ENCODE measurements at places on chromosomes 2 and 18.

- no peak for DNase-seq
Measured at GRCh38 chr2:109727929-109728447, 66.1 kb upstream of the RGPD5 start.

DNA sequence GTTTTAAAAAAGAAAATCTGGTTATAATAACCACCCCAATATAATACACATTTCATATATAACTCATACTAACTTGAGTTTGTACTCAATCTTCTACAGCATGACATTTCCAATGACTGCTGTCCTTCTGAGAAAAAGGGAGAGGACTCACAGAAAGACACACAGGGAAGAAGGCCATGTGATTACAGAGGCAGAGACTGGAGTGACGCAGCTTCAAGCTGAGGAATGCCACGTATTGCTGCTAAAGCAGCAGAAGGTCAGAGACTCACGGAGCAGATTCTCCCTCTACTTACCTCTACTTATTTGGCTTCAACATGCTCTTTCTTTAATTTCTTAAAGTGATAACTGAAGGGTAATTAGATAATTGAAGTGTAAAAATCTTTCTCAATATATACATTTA is 753.5 kb upstream of the PKDCC start:
- no peak for DNase-seq

- DNase-seq, result no peak
Measured at GRCh38 chr2:120236791-120237190, 13.6 kb upstream of the TMEM185B start.

- DNase-seq, result no peak
Measured at GRCh38 chr2:232341739-232342126, 36.8 kb upstream of the ALPP start.

- no peak for DNase-seq
Measured at GRCh38 chr18:44988821-44989587, 308.3 kb downstream of the SETBP1 start.

DNA sequence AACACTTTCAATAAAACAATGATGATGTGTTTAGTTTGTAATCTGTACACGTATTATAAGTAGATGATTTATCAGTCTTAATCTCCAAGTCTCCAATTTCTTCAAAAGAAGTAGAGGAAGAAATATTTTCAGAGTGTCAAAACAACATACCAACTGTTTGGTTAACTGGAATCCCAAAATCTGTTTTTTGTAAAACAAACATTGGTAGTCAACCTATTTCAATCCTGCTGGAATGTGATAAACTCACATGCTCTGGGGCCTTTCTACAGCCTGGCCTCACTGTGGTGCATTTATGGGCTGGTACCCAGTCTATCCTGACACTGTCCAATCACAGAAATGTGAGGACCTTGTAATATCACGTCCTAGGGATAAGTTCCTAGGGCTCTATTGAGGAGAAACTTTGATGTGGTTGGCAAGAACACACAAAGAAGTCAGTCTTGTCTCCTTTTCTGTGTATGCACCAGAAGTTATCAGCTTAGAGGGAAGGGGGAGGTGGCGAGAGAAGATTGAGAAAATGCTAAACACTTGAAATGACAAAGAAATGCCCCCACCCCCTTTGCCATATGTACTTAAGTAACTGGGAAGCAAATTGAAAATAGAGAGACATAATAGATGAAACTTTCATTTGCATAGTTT is 47.2 kb downstream of the PRKRA start:
- DNase-seq, result no peak

DNA sequence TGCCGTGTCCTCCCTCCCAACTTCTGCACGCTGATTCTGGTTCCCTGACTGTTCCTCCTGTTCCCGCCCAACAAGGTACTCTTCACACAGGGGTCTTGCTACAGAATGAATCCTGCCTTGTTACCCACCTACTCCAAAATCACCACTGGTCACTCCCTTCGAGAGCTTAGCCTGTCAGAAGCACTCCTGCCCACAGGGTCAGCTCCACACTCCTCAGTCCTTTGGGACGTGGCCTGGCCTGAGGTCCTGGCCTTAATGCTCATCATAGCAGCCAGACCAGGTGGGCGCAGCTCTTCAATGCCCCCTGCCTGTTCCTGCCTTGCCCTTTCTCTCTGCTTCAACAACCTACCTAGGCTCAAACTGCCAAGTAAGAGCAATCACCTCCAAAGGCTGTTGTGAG is 27.8 kb upstream of the ID2 start:
- DNase-seq, result no peak

DNA sequence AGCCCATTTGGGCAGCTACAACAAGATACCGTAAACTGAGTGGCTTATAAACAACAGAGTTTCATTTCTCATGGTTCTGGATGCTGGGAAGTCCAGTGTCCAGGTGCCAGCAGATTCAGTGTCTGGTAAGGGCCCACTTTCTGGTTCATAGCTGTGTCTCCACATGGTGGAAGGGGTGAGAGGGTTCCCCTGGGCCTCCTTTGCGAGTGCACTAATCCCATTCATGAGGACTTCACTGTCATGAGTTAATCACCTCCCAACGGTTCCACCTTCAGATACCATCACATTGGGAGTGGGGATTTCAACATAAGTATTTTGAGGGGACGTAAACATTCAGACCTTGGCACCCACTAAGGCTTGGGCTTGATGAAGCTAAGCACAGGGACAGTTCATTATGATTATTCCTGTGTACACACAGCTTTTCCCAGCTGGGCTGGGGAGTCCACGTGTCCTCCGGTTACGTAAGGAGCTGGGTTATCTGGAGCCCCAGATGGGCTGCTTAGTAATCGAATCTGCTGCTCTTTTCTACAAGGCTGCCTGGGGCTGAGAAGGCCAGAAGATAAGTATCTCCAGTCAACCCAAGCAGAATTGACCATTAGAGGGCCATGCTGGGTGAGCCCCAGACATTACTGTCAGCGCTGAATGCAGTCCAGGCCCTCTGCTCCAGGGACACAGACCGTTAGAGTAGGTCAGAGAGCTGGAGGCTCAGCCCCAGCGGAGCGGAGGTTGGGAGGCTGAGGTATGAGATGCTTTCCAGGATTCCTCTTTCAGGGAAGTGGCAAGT is 42.7 kb downstream of the EPAS1 start:
- no peak for DNase-seq

DNA sequence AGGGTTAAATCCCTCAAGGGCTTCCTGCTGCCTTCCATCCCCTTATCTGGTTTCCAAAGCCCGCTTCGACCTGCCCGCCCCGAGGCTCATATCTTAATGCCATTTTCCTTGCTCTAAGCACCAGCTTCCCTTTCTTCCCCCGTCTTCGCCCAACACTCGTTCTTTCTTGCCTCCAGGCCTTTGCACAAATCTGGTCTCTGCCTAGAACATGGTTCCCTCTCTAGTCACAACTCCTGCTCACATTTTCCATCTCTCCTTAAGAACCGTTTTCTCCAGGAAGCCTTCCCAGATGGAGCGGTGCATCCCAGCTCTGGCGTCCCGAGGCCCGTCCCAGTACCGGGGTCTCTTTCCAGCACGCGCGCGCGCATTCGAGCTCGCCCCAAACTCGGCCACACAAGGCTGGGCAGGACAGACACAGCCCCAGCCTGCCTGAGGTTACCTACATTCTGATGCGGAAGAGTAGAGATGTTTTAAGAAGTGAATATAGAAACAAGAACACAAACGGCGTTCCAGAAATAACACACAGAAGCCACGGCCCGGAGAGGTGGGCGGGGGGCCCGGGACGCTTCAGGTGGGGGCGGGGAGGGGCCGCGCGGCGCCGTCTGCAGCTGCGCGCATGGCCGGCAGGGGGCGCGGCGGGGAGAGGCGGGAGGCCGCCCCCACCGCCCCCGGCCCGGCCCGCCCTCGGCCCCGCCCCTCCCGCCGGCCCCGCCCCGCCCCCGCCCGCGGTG is at the start of gene DGKD:
TSS of gene DGKD (plus strand) at position 726 of the 731 bp plus-strand sequence. CDS start 25 bp downstream, outside the sequence.
- peak; percentile 57 for DNase-seq

DNA sequence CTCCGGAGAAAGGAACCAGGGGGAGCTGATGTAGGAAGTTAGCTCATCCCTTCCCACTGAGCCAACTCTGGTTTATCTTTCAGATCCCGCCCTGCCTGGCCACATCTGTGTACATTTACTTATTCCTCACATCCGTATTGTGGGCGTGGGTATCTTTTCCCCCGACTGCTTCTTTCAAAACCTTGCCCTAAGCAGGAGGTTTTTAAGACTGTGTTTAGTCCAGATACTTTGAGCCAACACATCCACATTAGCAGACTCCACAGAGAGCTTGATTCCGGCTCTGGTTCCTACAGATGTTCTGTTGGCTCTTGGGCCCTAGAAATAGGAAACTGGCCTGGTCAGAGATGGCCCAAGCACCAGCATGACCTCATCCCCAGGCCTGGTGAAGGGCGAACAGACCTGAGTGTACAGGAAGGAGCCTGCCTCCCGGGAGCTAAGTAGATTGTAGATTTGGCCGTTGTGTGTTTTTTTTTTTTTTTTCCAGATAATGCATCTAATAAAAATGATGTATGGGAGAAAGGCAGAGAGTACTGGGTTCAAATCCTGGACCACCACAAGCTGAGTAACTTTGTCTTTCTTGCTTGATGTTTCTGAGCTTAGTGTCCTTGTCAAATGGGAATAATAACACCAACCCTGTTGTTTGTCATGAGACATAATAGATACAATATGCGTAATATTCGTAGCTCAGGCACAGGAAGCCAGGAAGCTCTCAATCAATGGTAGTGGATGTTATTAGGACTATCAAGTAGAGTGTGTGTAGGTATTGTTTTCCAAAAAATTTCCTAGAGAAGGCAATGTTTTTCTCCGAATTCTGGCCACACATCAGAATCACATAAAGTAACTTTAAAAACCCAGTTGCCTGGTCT is 92.3 kb downstream of the PRKCE start:
- DNase-seq, result no peak

DNA sequence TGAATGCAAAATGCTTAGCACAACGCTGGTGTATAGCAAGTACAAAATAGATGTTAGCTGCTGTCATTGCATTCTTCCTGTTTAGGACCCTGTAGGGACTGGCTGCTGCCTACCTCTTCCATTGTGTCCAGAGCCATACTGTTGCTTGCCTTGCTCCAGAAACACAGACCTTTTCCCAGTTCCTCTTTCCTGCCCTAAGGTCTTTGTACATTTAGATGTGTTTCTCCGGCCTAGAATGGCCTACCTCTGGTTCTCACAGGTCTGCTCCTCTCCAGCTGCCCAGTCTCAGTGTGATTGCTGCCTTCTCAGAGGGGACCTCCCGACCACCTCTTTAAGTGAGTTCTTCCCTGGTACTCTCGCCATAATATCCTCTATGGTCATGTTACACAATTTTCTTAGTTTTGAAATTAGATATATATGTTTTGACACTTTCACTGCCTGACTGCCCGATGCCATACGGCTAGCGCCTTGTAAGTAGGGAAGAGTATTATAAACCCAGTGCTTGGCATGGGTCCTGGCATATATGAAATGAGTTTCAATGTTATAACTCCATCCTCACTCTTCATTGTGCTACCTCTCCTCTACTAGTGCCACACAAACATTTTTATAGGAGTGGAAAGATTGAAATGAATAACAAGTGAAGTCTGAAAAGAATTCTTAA is 48.3 kb downstream of the RFTN2 start:
- no peak for DNase-seq

- DNase-seq, result no peak
Measured at GRCh38 chr2:24886126-24886501, 33.9 kb downstream of the ADCY3 start.

- no peak for DNase-seq
Measured at GRCh38 chr2:25409468-25409867, 67.7 kb upstream of the DNMT3A start.

DNA sequence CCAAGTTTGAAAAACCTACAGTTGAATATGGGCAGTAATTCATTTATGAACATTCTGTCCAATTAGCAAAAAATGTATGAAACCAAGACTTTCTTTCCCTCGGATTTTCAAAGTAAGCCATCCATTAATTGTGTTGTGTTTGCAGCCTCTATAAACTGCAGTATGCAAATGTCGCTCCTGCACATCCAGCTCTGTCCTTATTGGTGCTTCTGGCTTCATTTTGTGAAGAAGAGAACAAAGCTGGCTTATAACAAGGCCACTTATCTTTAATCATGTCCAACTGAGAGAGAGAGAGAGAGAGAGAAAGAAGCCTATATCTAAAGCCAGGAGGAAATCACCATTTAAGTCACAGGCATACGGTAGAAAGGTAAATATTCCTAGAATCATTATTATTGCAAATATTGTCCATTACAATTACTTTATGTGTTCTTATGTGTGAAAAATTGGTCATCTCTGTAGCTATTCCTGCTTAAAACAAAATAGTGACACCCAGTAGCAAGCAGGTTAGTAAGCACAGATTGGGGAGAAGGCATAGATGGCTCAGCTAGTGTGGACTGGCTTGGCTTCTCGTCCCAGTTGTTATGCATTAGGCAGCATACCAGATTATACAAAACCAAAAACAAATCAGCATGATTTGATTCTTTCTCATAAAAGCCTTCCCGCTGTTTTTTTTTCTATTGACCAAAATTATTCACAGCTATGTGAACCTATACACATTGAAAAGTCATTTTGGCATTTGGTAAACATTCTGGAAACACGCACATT is 726.4 kb upstream of the SOX11 start:
- DNase-seq, result no peak

GRCh38 chr2:169164311-169164710 is 94.9 kb downstream of the DHRS9 start:
- no peak for DNase-seq

- no peak for DNase-seq
Measured at GRCh38 chr2:239729681-239730566, 295.2 kb downstream of the NDUFA10 start.

- DNase-seq, result no peak
Measured at GRCh38 chr2:55155206-55155605, 76.9 kb downstream of the CLHC1 start.

GRCh38 chr2:109171444-109172334 is 42.7 kb downstream of the SH3RF3 start:
- no peak for DNase-seq

All from midbrain (tissue), 1 donor.